ENCODE measurements at places on chromosomes 4 and X.

GRCh38 chr4:160570271-160570670 lies 1467.4 kb downstream of the RAPGEF2 start:
- DNase-seq: no peak

GRCh38 chrX:63402106-63402505 lies 51.0 kb upstream of the SPIN4 start:
- no peak for DNase-seq

GRCh38 chr4:152990471-152991131 lies 54.5 kb downstream of the FHDC1 start:
- DNase-seq: peak; percentile 64

GRCh38 chr4:151548708-151549107 lies 139.7 kb downstream of the FHIP1A start:
- no peak for DNase-seq

- no peak for DNase-seq
Measured at GRCh38 chr4:71243091-71243833, 95.6 kb upstream of the SLC4A4 start.

GRCh38 chrX:16112428-16112827 lies 10.9 kb upstream of the GRPR start:
- DNase-seq: no peak

DNA sequence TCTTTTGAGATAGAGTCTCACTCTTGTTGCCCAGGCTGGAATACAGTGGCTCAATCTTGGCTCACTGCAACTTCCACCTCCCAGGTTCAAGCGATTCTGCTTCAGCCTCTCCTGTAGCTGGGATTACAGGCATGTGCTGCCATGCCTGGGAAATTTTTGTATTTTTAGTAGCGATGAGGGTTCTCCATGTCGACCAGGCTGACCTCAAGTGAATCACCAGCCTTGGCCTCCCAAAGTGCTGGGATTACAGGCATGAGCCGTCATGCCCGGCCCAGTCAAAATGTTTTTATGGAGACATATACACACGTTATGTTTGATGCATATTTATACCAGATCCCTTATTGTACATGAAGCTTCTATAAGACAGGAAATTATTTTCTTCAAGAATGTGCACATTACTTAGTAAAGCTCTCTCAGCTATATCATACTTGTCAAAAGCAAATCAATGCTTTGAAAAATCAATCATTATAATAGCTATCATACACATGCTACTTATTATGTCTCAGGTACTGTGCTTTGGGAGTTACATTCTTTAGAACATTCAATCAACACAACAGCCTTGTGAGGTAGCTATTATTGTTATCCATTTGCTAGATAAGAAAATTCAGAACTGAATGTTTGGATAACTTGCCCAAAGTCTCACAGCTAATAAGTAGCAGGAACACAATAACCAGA lies 269.2 kb downstream of the FSTL5 start:
- no peak for DNase-seq

DNA sequence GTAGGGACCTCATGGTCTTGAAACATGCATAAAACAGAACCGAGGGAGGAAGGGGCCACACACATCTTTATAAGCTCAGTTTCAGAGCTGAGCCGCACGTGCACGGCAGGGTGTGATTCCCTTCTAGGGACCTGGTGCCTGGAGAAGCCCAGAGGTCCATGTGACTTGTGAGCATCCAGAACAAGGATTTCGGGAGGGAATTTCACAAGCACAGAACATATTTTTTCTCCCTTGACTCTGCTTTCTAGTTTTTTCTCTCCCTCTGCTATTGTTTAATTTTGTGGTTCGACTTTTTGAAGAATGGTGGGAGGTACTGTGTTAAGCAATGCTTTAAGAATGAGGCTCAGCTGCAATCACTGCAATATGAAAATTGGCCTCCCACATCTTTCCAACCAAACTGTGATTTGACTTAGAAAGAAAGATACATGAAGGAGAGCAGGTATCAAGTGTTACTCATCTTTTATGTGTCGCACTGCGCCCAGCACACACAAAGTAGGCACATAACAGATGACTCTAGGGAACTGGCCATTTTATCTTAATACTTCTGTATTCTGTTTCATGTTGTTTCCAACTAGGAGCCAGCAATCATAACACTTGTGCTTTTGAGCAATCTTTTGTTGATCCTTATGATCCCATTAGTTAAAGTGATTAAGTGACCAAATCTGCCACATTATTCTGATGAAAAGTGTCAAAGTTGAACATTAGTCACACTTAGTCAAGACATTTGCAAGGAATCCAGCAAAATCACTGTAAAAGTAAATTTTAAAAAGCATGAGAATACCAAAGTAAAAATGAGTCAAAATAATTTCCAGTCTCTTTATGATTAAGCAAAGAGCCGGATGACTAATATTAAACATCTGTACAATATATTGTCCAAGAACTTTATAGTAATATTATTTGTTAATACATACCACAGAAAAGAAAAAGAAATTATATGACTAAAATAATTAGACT lies 86.4 kb downstream of the SHISA3 start:
- no peak for DNase-seq

- no peak for DNase-seq
Measured at GRCh38 chr4:182724414-182724813, 192.8 kb downstream of the DCTD start.

DNA sequence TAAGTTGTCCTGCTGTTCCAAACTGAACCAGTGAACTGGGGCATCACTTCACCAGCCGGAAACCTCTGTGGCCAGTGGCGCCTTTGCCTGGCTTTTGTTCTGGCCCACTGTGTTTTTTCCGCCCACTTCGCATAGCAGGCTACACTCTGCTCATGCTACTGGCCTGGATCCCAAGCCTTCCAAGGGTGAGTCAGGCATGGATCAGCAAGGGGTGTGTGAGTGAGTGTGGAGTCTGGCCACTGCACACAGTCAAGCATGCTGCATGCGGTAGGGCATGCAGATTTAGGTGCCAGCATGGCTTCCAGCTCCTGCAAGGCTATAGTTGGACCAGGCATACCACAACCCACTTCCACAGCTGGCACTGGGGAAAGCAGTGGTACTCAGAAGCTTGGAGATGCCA lies 1967.9 kb downstream of the C4orf33 start:
- no peak for DNase-seq

- no peak for DNase-seq
Measured at GRCh38 chrX:106286053-106286650, 118.0 kb downstream of the PWWP3B start.

DNA sequence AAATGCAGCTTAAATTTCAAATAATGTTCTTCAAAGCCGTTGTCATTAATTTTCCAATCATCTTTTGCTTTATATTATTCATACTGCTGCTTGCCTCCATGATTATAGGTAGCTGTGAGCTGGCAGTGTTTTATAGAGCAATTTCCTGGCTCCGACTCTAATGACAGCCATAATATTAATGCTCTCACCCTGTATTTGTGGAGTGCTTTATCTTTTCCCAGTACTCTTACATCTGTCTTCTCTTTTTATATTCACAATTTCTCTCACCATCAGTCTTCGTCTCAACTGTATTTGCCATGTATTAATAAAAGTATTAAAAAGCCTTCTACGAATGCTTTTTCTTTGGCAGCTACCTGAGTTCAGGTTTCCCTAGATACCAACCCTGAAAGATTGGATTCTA lies 21.0 kb downstream of the ATXN3L start:
- DNase-seq: no peak

DNA sequence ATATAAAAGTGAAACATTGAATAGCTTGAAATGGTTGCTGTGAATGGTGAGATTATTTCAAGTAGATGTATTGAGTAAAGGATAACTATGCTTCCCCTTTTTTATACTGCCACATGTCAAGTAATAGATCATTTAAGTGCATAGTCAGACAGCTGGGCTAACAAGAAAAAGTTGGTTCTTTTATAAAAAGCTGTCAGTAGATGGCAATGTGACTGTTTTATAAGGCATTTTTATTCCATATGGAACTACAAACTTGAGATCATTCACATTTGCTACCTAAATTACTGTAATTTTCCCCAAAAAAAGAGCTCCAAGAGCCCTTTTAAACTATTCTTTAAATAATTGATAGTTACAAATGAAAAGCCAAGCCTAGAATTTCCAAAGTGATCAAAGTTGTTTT lies 831.0 kb downstream of the C4orf33 start:
- DNase-seq: no peak

DNA sequence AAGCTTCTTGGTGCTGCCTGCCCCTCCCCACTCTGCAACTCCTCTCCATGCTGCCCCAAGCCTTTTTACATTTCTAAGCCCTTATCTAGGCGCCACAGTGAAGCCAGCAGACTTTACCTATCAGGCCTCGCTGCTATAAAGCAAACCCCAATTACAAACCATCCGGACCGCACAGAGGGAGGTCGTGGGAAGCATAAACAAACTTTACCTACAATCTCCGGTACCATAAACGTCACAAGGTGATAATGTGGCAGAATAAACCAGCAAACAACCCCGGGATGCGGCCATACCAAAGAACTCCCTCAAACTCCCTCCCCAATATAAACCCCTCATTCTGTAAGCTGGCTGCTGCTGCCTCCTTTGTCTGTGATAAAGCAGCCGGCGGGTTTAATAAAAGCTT lies 54.0 kb upstream of the ZCCHC13 start:
- no peak for DNase-seq

DNA sequence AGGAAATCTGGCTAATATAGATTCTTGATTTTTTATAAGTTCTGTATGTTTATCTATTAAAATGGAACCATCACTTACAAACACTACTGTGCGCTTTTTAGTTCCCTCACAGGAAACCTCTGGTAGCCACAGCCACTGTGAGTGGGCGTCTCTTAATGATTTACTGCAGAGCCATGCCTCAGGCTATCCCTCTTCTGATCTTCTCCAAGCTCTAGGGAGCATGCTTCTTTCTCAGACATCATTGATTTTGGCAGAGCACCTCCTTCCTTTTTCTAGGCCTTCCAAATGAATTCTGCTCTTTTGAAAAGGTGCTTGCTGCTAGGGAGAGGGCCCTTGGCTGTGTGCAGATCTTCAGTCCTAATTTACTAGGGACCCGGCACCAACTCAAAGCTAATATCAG lies 61.1 kb upstream of the STS start:
- no peak for DNase-seq

DNA sequence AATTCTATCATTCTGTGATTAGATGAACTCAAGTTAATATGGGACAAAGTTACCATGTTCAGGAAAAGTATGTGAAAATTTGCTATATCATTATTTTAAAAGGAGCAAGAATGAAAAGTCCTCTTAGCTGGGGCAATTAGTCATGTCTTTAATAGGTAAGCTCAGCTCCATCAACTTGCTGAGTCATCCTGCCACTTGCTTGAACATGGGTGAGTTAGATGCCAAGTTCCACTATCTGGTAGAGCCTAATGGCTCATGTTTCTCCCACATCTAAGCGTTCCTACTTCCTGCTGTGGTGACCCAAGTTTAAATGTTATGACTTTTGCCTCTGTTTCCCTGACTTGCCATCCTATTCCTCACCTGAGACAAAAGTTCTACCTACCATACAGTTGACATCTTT lies 276.8 kb downstream of the ZNF674 start:
- no peak for DNase-seq

- no peak for DNase-seq
Measured at GRCh38 chr4:159229164-159229563, 126.3 kb downstream of the RAPGEF2 start.
